ENCODE measurements at places on chromosomes 4 and X. TPM values are rescaled to one million over a fixed set of nuclear protein-coding genes. Genes with fewer than 3 reads are reported as not detected.
A peak's percentile ranks its signal among the peaks of the same experiment; 100 is the strongest.

GRCh38 chr4:78650106-78651024 is 98.8 kb downstream of the ANXA3 start:
- no peaks in the 10 kb centered on the region for H3K4me1 ChIP-seq
- no peak overlapping the region for H3K4me3 ChIP-seq
- H3K27ac ChIP-seq, result no peak overlapping the region
- DNase-seq, result no peak

DNA sequence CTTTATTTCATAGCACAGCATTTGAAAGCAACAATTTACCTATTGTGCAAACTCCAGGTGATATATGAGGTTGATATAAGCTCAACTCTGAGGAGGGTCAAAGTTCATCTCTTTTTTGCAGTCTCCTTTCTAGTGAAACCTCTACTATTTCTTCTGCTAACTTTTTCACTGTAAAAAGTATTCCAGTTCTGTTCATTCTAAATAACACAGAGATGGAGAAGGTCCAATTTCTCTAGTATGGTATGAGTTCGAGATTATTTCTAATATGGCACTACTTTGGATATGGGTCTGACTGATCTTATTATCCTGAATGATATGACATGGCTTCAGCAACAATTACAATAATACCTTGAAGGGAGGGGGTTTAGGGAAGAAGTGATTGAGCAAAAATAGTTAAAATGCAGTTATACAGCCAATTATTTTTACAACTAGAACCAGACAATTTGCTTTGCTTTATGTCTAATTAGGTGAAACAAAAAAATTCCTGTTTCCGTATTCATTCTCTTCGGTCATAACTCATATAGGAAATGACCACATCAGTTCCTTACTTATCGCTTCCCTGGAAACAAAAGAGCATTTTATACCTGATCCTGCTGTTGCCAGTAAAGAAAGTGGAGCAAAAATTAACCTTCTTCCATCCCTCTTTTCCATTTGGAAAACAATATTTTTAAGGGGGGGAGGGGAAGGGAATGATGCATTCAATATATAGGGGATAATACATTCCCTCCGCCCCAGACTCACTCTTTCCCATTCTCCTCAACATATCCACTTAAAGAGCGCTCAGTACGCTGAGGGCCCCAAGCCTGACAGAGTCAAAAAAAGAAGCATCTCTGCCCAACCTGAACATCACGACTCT is 1.0 kb downstream of the TBC1D9 start:
- H3K27ac ChIP-seq, result no peak overlapping the region
- no peak overlapping the region for H3K4me3 ChIP-seq

DNA sequence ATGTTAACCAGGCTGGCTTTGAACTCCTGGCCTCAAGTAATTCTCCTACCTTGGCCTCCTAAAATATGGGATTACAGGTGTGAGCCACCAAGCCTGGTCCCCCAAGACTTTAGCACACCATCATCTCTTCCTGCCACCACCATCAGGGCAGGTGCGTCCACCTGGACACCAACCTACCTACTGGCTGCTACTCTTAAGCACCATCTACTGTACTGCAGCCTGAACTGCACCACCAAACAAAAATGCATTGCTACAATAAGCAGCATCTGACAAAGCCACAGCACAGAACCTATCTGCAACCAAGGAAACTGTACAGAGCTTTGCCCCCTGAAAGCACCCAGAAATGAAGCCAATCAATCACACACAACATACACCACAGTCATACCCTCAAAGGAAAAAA is 139.7 kb downstream of the EFHC2 start:
- H3K27ac ChIP-seq, result no peak overlapping the region
- no peaks in the 10 kb centered on the region for H3K27me3 ChIP-seq
- DNase-seq, result no peak
- H3K4me3 ChIP-seq, result no peak overlapping the region
- H3K36me3 ChIP-seq, result no peaks in the 10 kb centered on the region

The CLDN22 gene
- total RNA-seq, result not detected

- no peaks in the 10 kb centered on the region for H3K36me3 ChIP-seq
- H3K27me3 ChIP-seq, result no peaks in the 10 kb centered on the region
- no peak overlapping the region for H3K4me3 ChIP-seq
- H3K4me1 ChIP-seq, result no peaks in the 10 kb centered on the region
These were observed 831.3 kb downstream of the NLGN4X start for GRCh38 chrX:5397409-5397808.

- H3K36me3 ChIP-seq, result peaks cover 10% of the 10 kb centered on the region
- H3K4me1 ChIP-seq, result no peaks in the 10 kb centered on the region
- H3K27me3 ChIP-seq, result no peaks in the 10 kb centered on the region
- DNase-seq, result peak; percentile 37
- H3K27ac ChIP-seq, result no peak overlapping the region
- no peak overlapping the region for H3K4me3 ChIP-seq
These were observed 62.2 kb downstream of the PRKX start for GRCh38 chrX:3651277-3651676.

Data from CD4-positive, alpha-beta memory T cell (primary cell).